ENCODE measurements at places on chromosomes 2 and 18.

GRCh38 chr2:174011796-174012195 is 46.6 kb upstream of the SP3 start:
- no peak for DNase-seq

GRCh38 chr18:79912409-79912991 is 39.0 kb downstream of the SLC66A2 start:
- no peak for DNase-seq

DNA sequence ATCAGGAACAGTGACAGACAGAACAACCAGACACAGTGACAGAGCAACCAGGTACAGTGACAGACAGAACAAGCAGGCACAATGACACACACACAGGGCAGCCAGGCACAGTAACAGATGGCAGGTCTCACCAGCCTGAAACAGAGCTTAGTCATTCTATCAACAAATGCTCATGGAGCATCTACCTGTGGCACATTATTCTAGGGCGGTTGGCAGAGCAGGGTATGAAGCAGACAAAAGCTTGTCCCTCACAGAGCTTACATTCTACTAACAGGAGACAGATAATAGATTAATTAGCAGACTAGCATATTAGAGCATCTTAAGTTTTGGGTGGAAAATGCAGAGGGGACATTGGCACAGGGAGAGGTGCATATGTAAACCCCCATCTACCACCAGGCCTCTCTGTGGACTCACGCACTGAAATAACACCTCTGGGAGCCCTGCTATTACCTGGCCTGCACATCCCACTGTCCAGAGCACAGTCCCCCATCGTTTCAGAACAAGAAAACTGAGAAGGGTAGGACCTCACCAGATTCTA is 64.1 kb upstream of the RAB6C start:
- no peak for DNase-seq

- DNase-seq, result no peak
Measured at GRCh38 chr2:169542433-169542832, 31.2 kb downstream of the FASTKD1 start.

- DNase-seq, result no peak
Measured at GRCh38 chr2:172484253-172484652, 56.9 kb downstream of the ITGA6 start.

DNA sequence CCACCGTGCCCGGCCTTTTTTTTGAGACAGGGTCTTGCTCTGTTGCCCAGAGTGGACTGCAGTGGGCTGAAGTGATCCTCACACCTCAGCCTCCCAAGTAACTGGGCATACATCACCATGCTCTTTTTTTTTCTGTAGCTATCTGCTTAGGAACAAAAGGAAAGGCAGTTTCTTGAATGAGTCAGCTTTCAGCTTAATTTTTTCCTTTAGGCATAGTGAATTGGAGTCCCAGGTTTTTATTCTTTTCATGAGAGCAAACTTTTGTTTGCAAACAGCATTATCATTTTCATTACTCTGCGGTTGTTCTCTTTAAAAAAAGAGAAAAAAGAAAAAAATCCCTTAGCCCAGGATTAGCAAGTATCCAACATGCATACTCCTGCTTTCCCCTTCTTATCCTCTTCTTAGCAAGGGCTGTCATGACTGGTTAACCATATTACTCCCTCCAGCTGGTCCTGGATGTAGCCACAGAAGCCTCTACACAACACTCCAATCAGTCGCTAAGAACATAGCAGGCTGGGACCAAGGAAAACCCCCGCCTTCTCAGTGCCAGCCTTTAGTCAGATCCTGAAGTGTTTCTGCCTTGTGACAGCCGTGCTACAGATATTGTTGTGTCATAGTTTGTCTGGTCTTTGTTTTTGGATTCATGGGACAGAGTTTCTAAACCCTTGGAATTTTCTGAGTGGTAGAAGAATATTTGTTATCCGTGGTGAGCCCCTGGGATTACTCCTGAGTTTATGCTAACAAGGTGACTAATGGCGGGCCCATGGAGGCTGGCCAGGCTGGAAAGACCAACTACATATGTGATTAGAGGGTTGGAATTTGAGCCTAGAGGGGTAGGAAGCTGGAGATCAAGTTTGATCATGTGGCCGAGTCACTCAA is 23.3 kb upstream of the ST3GAL5 start:
- peak; percentile 80 for DNase-seq

DNA sequence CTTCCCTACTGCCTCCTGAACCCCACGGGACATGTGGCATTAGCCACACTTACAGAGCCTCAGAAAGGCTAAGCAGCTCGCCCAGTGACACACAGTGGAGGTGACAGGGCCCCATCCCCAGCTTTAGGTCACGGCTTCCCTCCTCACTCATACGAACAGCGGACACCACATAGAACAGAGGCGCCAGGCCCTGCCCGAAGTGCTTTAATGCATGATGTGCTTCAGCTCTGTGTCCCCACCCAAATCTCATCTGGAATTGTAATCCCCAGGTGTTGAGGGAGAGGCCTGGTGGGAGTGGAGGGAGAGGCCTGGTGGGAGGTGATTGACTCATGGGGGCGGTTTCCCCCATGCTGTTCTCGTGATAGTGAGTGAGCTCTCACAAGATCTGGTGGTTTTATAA is 135.3 kb downstream of the PTGR3 start:
- DNase-seq, result no peak

DNA sequence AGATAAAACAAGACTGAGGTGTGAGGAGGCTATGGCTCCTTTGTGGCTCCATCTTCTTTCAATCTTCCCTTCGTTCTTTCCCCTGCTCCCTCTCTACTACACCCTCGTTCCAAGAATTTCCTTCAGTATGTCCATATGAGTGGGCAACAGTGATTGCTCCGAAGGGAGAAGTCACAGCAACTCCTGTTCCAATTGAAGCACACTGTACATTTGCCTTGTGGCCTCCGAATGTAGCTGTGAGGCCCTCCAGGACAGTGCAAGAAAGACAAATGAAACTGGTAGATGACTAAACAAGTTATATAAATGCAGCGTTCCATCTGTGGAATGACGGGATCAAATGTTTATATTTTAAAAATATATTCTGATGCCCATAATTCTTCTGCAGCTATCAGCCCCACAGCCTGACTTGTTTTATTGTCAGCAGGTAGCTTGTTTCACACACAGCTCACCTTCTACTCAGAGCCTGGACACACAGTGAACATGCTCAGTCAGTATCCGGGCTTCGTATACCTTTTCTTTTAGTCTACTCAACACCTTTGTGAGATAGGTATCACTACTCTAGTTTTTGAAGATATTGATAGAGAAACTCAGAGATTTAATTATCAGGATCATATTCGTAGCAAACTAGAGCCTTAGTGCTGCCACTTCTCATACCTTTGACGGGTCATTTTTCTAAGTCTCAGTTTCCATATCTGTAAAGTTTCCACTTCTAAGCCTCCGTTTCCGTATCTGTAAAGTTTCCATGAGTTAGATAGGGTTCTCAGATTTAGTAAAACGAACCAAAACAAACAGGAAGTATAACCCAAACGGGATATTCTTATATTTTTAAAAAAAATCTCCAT is 216.7 kb upstream of the STON1 start:
- DNase-seq, result no peak

GRCh38 chr2:55269645-55269990 is 587 bp upstream of the MTIF2 start:
- no peak for DNase-seq

DNA sequence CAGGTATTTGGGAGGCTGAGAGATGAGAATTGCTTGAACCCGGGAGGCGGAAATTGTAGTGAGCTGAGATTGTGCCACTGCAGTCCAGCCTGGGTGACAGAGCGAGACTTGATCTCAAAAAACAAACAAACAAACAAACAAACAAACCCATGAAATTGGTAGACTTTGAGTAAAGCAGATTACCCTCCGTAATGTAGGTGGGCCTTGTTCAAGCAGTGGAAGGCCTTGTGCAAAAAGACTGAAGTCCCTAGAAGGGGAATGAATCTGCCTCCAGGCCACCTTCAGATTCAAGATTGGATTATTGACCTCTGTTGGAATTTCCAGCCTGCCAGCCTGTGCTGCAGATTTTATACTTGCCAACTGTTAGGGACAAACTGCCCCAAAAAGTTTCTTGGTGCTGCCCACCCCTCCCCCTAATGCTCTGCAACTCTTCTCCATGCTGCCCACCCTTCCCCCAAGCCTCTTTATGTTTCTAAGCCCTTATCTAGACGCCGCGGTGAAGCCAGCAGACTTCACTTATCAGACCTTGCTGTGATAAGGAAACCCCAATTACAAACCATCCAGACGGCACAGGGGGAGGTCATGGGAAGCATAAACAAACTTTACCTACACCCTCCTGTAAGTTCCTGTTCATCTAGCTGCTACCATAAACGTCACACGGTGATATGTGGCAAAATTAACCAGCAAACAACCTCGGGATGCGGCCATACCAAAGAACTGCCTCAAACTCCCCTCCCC is 17.0 kb downstream of the CYP27A1 start:
- DNase-seq, result no peak

GRCh38 chr2:34998741-34999140 is 1356.8 kb upstream of the CRIM1 start:
- DNase-seq, result no peak

DNA sequence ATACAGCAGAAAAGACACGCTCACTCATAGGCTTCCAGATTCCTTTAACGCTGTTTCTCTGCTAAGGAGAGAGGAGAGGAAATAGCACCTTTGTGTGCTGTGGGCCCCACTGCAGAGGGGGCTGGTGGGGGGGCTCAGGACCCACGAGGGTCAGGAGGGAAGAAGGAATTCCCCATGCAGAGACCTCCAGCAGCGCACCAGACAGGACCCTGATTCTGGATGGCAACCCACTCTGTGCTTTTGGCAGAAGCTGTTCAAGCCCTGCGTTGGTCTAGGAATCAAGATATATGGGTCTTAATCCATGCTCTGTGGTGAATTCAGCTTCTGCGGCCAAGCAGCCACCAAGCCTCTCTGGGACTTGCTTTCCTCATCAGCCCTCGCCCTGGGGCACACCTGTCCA is 31.0 kb downstream of the MYCN start:
- no peak for DNase-seq

DNA sequence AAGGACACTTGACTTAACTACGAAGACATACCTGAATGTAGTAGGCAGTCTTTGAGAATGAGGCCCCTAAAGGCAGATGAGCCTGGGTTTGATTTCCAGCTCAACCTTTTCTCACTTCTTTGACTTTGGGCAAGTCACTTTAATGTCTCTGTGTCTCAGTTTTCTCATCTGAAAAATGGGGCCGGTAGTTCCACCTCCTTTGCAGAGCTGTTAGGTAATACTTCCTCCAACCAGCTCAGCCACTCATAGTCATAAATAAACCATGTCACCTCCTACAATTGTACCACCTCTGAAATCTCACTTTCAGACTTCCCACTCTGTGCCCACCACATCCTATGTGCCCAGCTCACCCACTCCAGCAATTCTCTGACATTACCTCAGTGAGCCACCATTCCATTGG is 10.4 kb downstream of the ARHGAP25 start:
- no peak for DNase-seq

All from RCC 7860 (cell line).